ENCODE measurements at places on chromosomes 4 and X. TPM values are rescaled to one million over a fixed set of nuclear protein-coding genes. Genes with fewer than 3 reads are reported as not detected.
A peak's percentile ranks its signal among the peaks of the same experiment; 100 is the strongest.

- no peak for DNase-seq
Measured at GRCh38 chr4:148090503-148091476, 351.4 kb downstream of the NR3C2 start.

DNA sequence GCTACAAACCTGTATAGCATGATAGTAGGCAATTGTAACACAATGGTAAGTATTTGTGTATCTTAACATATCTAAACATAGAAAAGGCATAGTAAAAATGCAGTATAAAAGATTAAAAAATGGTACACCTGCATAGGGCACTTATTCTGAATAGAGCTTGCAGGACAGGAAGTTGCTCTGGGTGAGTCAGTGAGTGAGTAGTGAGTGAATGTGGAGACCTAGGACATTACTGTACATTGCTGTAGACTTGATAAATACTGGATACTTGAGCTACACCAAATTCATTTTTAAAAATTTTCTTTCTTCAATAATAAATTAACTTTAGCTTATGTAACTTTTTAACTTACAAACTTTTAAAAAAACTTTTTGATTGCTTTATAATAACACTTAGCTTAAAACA lies 68.2 kb upstream of the MAML3 start:
- peak; percentile 30 for DNase-seq

- DNase-seq = peak; percentile 63
Measured at GRCh38 chr4:170374770-170375169, 285.0 kb upstream of the AADAT start.

DNA sequence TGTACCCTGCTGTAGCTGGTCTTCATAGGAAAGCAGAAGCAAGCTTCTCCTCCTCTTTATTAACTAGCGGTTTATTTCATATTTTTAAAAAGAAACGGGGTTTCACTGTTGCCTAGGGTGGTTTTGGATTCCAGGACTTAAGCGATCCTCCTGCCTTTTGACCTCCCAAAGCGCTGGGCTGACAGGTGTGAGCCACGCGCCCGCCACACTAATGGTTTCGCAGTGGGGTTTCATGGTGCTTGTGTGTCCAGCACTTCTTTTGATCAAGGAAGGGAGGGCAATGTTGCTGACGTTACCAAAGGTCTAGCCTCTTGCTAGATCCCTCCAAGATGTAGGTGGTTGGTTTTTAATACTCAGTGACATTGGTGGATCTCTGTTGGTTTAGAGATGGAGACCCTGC lies 1.4 kb downstream of the MAEA start:
- no peak for DNase-seq

GRCh38 chr4:100649417-100649816 lies 131.6 kb upstream of the EMCN start:
- DNase-seq = no peak

DNA sequence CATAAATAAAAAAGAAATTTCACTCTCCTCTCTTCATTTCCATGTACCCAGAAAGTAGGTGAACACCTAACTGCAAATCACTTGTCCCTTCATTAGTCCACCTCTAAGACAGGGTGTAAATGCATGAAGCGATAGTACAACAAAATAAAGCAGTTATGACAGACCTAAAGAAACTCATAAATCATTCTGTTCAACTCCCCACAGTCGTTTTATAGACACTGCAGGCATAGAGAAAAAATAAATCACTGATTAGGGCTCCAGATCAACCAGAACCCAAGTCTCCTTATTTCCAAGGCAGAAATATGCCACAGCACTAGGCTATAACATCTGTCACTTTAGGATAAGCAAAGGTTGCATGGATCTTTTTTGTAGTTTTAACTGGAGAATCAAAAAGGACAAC lies 3.0 kb downstream of the RASGEF1B start:
- DNase-seq = no peak

GRCh38 chrX:68443155-68443868 lies 10.0 kb upstream of the OPHN1 start:
- DNase-seq = peak; percentile 66

DNA sequence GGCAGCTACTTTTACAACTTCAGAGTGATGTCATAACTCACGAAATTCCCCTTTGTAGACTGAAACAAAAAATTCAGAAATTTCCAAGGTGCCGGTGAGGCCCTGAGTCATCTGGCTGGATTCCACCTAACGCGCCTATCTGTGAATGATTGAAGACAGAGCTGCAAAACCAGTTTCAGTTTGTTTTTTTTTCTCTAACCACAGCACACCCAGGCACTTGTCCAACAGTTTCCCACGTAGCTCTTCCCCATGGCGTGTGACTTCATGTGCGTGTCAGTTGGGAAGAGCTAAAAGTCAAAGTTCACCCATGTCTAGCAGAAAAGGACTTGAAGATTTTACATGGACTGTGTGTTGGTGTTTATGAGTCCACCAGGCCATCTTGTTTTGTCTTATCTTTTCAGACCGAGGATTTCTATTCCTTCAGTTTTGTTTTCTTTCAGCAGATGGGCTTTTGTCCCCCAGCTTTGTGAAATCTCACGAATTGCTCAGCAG lies 16.4 kb downstream of the TCEANC start:
- peak; percentile 75 for DNase-seq

DNA sequence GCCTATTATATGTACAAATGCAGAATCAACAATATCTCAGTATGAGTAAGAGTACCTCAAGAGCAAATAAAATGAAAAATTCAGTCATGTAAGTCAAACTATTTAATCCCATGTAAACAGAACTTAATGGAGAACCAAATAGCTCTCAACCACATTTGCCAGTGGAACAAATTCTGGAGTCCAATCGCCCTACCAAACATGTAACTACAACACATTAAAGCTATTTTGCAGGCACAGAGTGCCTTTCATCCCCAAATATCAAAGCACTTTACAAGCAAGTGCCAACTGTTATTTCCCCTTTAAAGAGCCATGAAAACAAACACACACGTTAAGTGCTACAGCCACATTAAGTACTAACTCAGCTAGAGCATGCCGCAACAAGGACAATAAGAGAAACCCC lies 51.3 kb downstream of the PCDH19 start:
- no peak for DNase-seq

DNA sequence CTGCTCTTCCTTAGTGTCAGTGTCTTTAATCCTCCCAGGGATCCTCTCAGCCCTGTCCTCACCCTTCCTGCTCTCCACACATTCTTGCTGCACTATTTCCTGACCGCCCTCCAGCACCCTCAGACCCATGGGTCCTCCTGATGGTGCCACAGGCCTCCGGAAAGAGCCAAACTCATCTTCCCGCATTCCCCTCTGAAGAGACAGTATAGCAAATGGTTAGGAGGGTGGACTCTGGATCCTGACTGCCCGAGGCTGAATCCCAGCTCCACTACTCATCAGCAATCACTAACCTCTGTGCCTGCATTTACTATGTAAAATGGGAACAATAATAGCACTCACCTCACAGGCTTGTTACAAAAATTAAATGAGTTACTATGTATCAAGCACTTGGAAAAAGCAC lies 6.2 kb downstream of the SUV39H1 start:
- no peak for DNase-seq

DNA sequence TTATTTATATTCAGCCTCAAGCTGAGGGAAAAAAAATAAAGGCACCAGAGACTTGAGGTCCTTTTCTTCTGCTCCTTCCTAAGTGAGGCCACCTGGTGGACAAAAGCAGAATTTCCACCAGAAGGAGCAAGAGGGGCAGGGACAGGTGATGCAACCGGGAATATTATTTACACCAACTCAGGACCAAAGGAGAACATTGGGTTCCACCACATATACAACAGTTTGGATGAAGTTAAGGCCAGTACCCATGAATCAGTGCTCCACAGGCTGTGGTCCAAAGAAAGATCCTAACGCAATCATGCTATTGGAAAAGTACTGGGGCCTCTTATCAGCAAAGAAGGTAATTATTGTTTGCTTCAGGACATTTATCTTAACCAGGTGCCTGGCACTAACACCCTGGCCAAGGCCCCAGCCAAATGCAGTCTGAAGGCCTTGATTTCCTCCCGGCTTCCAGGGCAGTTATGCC lies 57.4 kb downstream of the TSC22D3 start:
- DNase-seq = peak; percentile 90

GRCh38 chr4:110902500-110902899 lies 279.6 kb upstream of the PITX2 start:
- no peak for DNase-seq

RNF212 gene
- total RNA-seq = 1.8 TPM

CLDN22 gene
- total RNA-seq = not detected

UNC5C gene
- total RNA-seq = not detected

PPARGC1A gene
- total RNA-seq = not detected

PPP4R3C gene
- not detected for total RNA-seq

SULT1B1 gene
- 0.23 TPM for total RNA-seq

SPATA4 gene
- total RNA-seq = 0.12 TPM

DAPP1 gene
- total RNA-seq = 28.4 TPM

Measured in activated CD4-positive, alpha-beta T cell treated with anti-CD3 and anti-CD28 coated beads, Interleukin-2, amount 10 ng/mL, durations not matched to agents 24 days and 14 days (primary cell).